EL (cell line): ENCODE measurements at places on chromosomes 6 and 20.
A peak's percentile ranks its signal among the peaks of the same experiment; 100 is the strongest.

- DNase-seq = peak; percentile 89
Measured at GRCh38 chr20:4555188-4555890, 166.4 kb upstream of the PRND start.

DNA sequence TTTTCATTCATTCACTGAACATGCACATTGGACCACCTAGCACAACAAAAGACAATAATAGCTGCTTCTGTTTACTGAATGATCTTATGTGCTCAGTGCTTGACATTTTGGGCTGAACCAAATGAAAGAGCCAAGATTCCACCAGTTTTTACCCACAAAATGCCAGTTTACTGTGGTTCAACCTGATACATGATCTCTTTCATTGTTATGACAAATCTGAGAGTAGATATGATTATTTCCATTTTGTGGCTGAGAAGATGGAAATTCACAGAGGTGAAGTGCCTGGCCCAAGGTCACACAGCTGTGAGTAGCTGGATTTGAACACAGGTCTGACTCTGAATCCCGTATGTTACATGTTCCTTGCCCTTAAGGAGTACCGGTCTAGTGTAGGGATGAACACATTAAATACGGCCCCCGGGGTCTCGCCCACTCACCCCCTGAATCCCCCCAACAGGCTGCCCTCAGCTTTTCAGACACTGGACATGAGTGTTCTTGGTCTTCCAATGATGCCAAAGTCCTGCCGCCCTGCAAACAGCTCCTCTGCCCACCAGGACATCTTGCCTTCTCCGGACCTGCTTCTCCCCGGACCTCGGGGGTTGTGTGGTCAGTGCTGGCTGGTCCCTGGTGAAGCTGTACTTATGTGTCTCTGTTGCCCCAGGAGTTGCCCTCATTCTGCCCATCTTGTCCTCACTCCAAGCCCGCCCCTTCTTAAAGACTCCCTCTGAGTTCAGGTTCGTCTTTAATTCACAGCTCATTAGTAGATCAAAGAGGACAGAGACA lies 58.6 kb upstream of the SLC32A1 start:
- DNase-seq = no peak

GRCh38 chr6:16391451-16391912 lies 153.1 kb downstream of the GMPR start:
- DNase-seq = peak; percentile 48

DNA sequence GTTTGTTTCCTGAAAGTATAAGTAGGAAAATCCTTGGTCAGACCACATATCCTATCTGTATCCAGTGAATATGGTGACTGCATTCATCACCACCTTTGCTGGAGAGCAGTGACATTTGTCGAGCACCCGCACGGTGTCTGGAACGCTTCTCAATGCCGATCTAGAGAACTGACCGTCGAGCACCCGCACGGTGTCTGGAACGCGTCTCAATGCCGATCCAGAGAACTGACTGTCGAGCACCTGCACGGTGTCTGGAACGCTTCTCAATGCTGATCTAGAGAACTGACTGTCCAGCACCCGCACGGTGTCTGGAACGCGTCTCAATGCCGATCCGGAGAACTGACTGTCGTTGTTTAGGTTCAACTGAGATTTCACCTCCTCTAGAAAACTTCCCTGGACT lies 67.8 kb downstream of the HUS1B start:
- DNase-seq = no peak

GRCh38 chr20:33407796-33408195 lies 6.5 kb upstream of the CDK5RAP1 start:
- no peak for DNase-seq

DNA sequence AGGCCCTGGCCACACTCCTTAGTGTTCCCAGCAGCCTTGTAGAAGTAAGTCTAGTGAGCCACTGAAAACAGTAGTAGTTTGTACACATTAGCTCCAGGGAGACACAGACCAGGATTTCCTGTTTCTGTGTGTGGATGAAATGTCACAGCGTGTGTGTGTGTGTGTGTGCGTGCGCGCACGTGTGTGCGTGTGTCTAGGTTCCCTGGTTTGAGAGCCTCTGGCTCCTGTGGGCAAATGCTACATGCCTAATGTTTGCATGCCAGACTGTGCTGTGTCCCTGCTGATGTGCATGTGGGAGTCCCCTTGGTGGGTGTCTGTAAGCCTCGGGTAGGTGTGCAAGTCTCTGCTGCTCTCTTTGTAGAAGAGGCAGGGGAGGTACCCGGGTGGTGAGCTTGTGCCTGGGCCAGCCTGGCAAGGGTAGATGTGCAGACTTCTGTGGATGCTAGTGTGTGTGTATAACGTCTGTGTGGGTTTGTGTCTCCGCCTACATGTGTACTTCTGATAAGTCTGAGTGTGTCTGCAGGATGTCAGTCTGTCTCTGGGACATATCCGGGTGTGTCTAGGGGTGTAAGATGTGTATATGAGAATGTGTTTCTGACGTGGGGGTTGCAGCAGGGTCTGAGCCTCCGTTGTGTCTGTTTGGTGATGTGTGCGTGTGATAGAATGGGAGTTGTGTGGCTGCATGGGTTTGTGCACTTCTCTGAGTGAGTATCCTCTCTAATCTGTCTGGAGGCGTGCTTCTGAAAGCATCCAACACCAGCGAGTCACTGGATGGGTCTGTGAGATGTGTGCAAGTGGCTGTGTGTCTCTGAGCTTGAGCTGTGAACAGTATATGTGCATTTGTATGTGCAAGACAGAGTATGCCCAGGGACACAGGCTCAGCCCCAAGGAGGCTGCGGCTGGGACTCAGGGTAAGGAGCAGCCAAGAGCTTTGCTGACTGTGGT lies 19.0 kb upstream of the TLDC2 start:
- DNase-seq = peak; percentile 62
